SJCRH30 (cell line): ENCODE measurements at places on chromosomes 6 and 20. TPM values are rescaled to one million over a fixed set of nuclear protein-coding genes. Genes with fewer than 3 reads are reported as not detected.

DNA sequence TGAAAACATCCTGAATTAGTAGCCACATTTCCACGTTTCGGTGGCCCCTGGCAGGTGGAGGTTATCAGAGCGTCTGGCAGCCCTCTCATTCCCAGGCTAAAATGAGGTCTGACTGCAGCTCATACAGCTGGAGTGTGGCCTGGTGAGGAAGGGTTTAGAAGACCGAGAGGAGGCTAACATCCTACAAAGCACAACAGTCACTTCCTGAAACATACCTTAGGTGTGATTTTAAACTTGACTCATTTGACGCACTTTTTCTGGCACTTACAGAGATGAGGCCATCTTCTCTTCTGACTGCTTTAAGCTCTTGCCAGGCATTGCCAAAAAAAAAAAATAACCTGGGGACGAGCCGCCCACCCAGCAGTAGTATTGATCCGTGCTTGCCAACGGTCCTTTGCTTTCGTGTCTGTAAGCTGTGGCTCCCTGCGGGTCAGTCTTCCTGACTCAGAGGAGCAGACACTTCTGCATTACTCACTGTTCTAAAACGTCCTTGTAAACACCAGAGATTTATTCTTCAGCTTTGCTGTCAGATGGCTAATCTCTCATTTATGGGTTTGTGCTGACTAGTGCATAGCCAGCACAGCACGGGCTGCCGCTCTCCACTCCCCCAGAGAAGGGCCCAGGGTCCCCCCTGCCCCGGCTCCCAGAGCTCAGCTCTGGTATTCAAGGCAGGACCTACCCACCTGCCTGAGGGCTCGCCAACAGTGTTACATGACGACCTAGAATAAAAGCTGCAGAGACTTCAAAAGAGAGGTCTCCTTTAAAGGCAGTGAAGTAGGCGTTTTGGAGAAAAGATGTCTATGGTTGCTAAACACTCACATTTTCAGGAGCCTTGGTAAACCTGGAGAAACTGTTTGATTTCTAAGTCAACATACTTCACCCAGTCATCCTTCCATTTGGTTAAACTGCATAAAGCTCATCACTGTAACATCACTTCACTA lies 78.5 kb upstream of the FRMD1 start:
- H3K27me3 ChIP-seq = peaks cover 5% of the 10 kb centered on the region; the same call in 1 of the 2 replicates
- no peak for DNase-seq
- no peak overlapping the region for H3K4me3 ChIP-seq
- no peak overlapping the region for H3K27ac ChIP-seq
- H3K36me3 ChIP-seq = no peaks in the 10 kb centered on the region
- H3K4me1 ChIP-seq = no peaks in the 10 kb centered on the region

Gene SMLR1
- total RNA-seq = not detected in 2 replicates

- no peak overlapping the region for H3K27ac ChIP-seq
- H3K36me3 ChIP-seq = no peaks in the 10 kb centered on the region
- H3K4me1 ChIP-seq = no peaks in the 10 kb centered on the region
- no peaks in the 10 kb centered on the region; the same call in 1 of the 2 replicates for H3K27me3 ChIP-seq
Measured at GRCh38 chr6:105750089-105750488, 336.0 kb upstream of the PRDM1 start.

Gene TGM3
- not detected in 2 replicates for total RNA-seq

- peak; percentile 40 for DNase-seq
- no peak overlapping the region for H3K4me3 ChIP-seq
- H3K4me1 ChIP-seq = peaks cover 9% of the 10 kb centered on the region
Measured at GRCh38 chr6:165119231-165120020, 190.0 kb downstream of the C6orf118 start.

Gene FAM8A1
- 8.7 and 9.4 TPM in 2 replicates for total RNA-seq

DNA sequence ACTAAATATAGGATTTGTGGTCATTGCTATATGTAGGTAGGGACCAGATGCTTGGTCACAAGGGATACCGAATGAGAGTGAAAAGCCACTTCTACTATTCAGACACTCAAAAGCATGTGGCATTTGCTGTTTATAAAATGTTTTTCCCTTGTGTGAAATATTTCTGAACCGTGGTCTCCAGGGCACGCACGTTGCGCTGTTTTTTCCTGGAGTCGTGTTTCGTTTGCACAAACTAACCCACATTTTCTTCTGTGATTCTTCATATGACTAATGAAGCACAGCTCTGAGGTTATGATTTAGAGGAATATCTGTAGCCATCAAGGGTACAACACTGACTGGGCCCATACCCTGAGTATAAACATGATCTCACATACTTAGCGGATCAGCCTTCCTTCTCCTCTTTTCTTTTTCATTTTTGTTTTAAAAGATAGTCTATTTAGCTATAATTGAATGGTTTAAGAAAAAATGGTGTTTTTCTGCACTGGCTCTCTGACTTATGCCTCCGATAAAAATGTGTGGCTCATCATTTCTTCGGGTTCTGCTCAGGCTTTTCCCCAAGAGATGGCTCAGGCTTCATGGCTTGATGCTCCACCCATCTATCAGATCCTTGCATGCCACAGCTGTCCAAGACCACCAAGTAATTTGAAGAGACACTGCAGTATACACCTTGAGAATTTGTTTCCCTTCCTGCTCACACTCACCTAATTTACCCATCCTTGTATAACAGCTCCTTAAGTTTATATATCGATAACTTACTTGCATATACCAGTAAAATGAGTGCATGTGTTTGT lies 59.9 kb upstream of the HBS1L start:
- no peaks in the 10 kb centered on the region for H3K4me1 ChIP-seq
- H3K27ac ChIP-seq = no peak overlapping the region
- no peak for DNase-seq

DNA sequence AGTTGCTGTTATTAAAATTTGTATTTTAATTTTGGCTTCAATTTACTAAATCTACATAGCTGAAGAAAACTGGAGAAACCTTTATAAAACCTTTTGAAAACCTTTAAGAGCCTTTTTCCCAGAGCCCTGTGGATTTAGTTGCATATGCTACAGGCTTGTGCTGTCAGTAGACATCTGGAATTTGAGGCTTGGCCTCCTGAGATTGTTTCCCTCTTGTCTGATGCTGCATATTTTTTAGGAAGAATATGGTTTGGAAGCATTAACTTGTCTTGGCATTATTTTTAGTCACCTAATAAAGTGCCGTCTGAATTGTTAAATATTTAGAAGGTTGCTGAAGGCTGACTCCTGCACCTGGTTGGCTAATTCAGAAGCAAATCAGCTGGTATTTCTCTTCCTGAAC lies 369.4 kb downstream of the UTRN start:
- H3K27me3 ChIP-seq = no peaks in the 10 kb centered on the region
- H3K36me3 ChIP-seq = no peaks in the 10 kb centered on the region
- no peak for DNase-seq
- no peak overlapping the region for H3K27ac ChIP-seq
- peaks cover 20% of the 10 kb centered on the region; the same call in 1 of the 2 replicates for H3K4me1 ChIP-seq

DNA sequence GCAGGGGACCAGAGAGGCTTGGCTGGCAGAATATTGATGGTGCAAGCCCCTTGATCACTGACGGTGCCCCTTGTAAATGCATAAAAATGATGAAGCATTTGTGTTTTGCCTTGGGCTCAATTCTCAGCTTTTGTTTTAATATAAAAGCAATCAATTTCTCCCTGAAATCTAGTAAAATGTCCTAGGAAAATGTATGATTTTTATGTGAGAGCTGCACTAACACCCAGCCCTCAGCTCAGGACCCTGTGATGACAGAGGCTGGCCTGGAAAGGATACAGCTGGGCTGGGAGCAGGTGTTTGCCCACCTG lies 84.7 kb upstream of the PHACTR3 start:
- H3K4me1 ChIP-seq = no peaks in the 10 kb centered on the region
- no peak overlapping the region for H3K4me3 ChIP-seq
- H3K27me3 ChIP-seq = peaks cover 12% of the 10 kb centered on the region; the same call in 1 of the 2 replicates
- no peak for DNase-seq
- H3K27ac ChIP-seq = no peak overlapping the region

- DNase-seq = no peak
- H3K4me3 ChIP-seq = no peak overlapping the region
- no peaks in the 10 kb centered on the region for H3K27me3 ChIP-seq
- H3K4me1 ChIP-seq = no peaks in the 10 kb centered on the region
- H3K27ac ChIP-seq = no peak overlapping the region
Measured at GRCh38 chr6:25564943-25565342, 87.1 kb upstream of the SCGN start.

DNA sequence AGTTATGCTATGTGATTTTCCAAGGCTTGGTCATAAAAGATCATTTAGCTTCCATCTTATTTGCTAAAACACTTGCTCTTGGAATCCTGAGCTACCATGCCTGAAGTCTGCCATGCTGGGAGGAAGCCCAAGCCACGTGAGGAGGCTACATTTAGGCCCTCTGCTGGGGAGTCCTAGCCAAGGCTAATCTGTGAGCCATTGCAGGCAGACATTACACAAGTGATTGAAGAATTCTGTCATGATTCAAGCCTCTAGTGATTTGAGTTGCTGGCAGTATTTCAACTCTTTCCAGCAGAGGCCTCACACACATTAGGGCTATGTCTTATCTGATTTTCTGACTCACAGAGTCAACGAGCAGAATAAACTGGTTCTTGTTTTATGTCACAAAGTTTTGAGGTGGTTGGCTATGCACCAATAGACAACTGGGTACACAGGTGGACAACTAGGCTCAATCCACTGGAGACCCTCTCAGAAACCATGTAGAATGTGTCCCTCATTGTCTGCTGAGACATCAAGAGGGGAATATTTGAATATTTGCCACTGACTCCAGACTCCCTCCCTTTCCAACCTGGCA lies 227.2 kb upstream of the SULF2 start:
- no peak overlapping the region for H3K4me3 ChIP-seq
- no peak overlapping the region for H3K27ac ChIP-seq
- H3K27me3 ChIP-seq = no peaks in the 10 kb centered on the region
- DNase-seq = peak; percentile 30

DNA sequence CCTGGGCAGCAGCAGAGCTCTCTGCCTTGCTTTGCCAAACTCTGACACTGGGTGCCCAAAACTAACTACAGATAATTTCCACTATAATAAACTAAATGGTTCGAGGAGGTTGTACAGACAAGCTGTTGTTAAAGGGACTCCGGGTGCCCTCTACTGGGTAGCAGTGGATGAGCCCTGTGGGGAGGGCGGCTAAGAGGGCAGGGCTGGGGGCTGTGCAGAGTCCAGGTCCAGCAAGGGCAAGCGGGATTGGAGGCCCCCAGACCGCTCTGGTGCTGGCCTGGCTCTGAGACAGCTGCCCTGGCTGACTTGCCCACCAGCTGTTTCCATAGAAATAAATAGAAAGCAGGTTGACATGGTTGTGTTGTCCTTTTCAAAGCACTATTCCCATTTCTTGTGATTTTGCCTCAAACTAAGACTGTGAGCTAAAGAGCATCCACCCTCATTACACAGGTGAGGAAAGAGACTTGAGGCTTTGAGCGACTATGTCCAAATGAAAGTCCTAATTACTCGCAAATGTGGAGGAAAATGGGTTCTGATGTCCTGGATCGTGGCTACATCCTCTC lies 167.6 kb upstream of the CST7 start:
- H3K27me3 ChIP-seq = no peaks in the 10 kb centered on the region
- H3K4me3 ChIP-seq = no peak overlapping the region
- H3K27ac ChIP-seq = no peak overlapping the region
- no peaks in the 10 kb centered on the region for H3K36me3 ChIP-seq

DNA sequence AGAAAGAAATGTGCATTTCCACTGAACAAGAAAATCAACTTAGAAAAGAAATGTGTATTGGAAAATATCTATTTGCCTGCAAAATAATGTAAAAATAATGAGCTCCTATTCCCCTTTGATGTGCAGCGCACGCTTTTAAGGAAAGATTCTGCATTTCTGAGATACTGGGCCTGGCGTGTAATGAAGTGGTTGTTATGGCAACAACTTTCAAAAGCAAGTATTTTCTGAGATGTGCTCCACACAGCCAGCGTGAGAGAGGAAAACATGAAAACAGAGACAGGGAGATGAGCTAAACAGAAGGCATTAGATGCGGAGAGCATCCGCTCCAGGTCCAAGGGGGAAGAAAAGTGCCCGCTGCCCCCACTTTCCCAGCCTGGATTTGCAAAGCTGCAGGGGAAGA lies 39.1 kb upstream of the GTSF1L start:
- H3K27me3 ChIP-seq = peaks cover 27% of the 10 kb centered on the region; the same call in 1 of the 2 replicates
- H3K27ac ChIP-seq = no peak overlapping the region
- no peak for DNase-seq
- no peaks in the 10 kb centered on the region for H3K36me3 ChIP-seq
- no peaks in the 10 kb centered on the region for H3K4me1 ChIP-seq

DNA sequence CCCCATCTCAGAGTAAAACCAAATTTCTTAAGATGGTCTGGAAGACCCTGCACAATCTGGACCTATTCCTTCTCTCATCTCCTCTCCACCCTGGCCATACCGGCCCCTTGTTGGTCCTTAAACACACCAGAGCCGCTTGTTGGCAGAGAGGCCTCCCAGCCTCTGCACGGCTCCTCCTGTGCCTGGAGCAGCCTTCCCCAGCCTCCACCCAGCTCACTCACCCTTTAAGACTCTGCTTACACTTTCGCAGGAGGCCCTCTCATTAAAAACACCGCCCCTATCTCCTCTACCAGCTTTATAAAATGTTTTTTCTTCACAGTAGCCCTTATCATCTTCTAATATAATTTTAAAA lies 49.8 kb downstream of the BANF2 start:
- no peaks in the 10 kb centered on the region for H3K4me1 ChIP-seq
- H3K36me3 ChIP-seq = no peaks in the 10 kb centered on the region
- no peaks in the 10 kb centered on the region for H3K27me3 ChIP-seq
- H3K4me3 ChIP-seq = no peak overlapping the region

DNA sequence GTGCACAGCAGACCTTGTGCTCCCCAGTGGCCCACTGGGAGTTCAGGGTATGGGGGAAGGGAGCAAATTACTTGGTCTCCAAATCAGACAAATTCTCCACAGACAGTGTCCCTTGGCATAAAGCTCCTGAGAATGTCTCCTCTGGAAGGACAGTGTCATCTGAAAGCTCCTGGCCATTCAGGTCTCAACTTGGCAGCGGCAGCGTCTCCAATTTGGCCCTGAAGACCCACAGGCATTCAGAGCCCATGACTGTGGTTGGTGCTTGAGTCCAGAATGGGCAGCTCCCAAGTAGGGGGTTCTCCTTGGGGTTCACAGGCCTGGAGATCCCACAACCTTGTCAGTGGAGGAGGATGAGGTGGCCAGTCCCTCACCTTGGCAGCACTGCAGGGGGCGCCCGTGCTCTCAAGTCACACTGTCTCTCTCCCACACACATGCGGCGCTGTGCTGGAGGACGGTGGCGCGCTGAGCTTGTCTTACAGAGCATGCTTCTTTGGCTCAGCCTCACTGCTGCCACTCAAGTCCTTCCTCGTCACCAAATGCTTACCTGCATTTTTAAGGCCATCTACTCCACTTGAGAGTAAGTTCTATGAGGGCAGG lies 20.7 kb downstream of the DYNLRB1 start:
- H3K27me3 ChIP-seq = no peaks in the 10 kb centered on the region
- no peak overlapping the region for H3K4me3 ChIP-seq
- peak; percentile 43 for DNase-seq
- H3K36me3 ChIP-seq = peaks cover 43% of the 10 kb centered on the region
- H3K27ac ChIP-seq = no peak overlapping the region

GRCh38 chr20:10781526-10781925 lies 107.7 kb upstream of the JAG1 start:
- DNase-seq = no peak
- no peaks in the 10 kb centered on the region for H3K36me3 ChIP-seq
- no peaks in the 10 kb centered on the region for H3K4me1 ChIP-seq
- H3K27me3 ChIP-seq = peaks cover 9% of the 10 kb centered on the region; the same call in 1 of the 2 replicates
- no peak overlapping the region for H3K4me3 ChIP-seq

GRCh38 chr20:48124181-48124782 lies 339.0 kb upstream of the SULF2 start:
- no peaks in the 10 kb centered on the region for H3K36me3 ChIP-seq
- H3K27me3 ChIP-seq = no peaks in the 10 kb centered on the region
- DNase-seq = no peak

Gene DEFB132
- not detected in 2 replicates for total RNA-seq
